ENCODE measurements at places on chromosomes 7 and 10. TPM values are rescaled to one million over a fixed set of nuclear protein-coding genes. Genes with fewer than 3 reads are reported as not detected.

ATOH7 gene
- total RNA-seq = not detected

GPR85 gene
- not detected for total RNA-seq

RBP3 gene
- not detected for total RNA-seq

DNA sequence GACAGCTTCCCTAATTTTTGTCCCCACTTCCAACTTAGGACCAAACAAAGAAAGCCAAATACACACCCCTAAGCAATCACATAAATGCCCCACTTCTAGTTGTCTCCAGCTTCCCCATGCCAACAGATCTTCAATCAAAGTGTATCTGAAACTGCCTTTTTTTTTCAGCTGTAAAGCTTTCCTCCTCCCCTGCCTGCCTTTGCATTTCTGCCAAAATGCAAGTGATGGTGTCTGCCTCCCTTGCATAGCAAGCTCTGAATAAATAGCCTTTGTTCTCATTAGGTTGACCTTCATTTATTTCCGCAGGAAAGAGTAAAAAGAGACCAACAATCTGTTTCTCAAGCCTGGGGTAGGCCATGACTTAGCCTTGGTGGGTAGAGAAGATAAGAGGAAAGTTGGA is 459.4 kb downstream of the GPAM start:
- no peak for DNase-seq

DNA sequence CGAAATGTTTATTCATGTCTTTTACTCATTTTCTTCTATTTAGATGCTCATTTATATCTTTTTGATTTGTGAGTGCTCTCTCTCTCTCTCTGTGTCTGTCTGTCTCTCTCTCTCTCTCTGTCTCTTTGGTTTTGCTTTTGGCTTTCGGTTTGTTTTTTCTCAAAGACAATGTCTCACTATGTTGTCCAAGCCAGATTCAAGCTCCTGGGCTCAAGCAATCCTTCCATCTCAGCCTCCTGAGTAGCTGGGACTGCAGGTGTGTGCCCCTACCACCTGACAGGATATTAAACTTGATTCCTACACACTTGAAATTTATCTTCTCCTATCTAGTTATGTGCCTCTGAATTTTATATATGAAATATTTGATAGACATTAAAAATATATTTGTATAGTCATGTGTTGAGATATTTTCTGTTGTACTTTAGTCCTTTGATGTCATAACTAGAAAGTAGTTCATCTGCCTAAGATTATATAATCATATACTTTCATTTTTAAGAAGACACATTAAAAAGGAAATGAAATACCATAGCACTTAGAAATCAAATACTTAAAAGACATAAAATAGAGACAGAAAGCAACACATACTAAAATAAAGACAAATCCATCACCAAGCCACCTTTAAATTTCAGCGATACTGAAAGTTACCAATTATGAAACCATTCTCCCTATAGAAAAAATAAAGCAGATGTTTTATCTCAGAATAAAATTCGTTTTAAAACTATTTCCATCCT is 68.1 kb upstream of the SFMBT2 start:
- DNase-seq = no peak

- no peak for DNase-seq
Measured at GRCh38 chr10:13925971-13926780, 339.4 kb downstream of the PRPF18 start.

DNA sequence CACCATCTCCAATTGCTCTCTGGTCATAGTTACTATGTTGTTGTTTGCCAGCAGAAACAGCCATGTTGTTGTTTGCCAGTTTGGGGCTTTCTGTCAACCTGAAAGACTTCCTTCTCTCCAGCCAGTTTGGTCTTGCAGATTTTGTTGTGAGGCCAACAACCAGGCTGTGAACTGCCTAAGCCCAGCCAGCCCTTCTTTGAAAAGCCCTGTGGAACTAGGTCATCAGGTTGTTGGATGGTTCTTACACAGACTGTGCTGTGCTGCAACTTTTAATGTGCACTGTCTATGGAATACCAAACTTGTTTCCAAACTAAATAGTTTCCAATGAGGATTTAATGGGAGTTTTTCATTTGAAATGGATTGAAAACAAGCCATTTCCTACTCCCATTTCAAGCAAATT is 592.7 kb upstream of the GALNT17 start:
- no peak for DNase-seq

DNA sequence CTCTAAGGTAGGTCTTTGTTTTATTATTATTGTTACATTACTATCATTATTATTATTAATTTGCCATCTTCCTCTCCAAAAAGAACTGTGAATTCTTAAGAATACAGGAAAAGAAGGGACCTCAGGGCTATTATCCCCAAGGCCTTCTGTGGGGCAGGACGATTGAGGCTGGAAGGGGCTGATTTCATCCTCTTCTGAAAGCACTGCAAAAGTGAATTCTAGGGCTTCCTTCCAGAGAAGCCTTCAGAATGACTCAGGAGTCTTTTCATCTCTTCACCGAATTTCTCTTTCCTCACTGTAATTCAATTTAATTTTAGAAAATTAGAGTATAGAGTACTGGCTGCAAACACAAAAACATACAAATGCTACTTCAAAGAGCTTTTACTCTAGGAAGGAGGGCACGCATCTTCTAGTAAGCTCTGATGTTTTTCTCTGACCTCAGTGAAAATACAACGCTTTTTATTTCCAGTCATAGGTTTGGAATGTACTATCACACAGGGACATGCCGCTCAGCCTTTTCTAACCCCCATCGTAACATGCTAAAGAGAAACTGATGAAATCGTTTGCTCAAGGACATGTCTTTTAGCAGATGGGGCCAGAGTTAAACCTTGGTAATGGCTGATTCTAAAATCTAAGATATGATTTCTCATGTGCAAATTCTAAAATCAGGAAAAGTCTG is 280.2 kb upstream of the PITRM1 start:
- no peak for DNase-seq
